Posterior vena cava (tissue), 2 donors: ENCODE measurements at places on chromosomes 7 and 10. TPM values are rescaled to one million over a fixed set of nuclear protein-coding genes. Genes with fewer than 3 reads are reported as not detected.

Gene ELAPOR2
- total RNA-seq: 20.4 TPM

Gene HABP2
- not detected for total RNA-seq

Gene C10orf62
- total RNA-seq: 0.19 TPM

Gene COBL
- total RNA-seq: 0.67 TPM

Gene GNAT3
- not detected for total RNA-seq

Gene SPDYE2
- not detected for total RNA-seq

Gene GALNT17
- total RNA-seq: 24.7 TPM

Gene CLEC2L
- total RNA-seq: not detected

Gene BMS1
- total RNA-seq: 13.3 TPM

Gene RPEL1
- not detected for total RNA-seq

Gene GDF2
- not detected for total RNA-seq

Gene PPIA
- 961 TPM for total RNA-seq

Gene CACNB2
- 21.6 TPM for total RNA-seq

Gene DLG5
- total RNA-seq: 39.9 TPM

Gene PODXL
- 46.7 TPM for total RNA-seq

Gene IFIT1B
- 1.1 TPM for total RNA-seq

Gene COMMD3
- total RNA-seq: 57.6 TPM

Gene PTN
- 4.8 TPM for total RNA-seq

Gene SFTPA2
- 0.19 TPM for total RNA-seq

Gene SLC29A3
- total RNA-seq: 6.2 TPM

Gene FAM25G
- not detected for total RNA-seq

Gene HOXA4
- 9.5 TPM for total RNA-seq

Gene IKZF5
- total RNA-seq: 19.1 TPM

Gene GDF10
- total RNA-seq: 18.6 TPM

Gene PPP1R3C
- total RNA-seq: 29.1 TPM
